ENCODE measurements at places on chromosomes 5 and 9.

DNA sequence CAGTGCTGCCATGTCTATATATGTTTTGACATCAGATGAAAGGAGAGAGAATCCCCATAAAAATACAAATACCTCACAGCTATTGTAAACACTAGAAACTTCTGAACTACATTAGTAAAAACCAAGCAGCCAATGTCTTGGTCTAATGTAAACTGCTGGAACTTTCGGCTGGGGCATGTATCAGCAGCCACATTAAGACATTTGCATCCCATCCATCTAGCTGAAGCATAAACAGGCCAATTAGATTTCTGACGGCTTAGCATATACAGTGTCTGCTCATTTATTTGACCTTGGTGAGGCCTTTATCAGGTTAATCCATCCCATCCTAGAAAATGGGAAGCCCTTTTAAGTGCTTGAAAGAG is 65.7 kb downstream of the PTCH1 start:
- no peak for DNase-seq

DNA sequence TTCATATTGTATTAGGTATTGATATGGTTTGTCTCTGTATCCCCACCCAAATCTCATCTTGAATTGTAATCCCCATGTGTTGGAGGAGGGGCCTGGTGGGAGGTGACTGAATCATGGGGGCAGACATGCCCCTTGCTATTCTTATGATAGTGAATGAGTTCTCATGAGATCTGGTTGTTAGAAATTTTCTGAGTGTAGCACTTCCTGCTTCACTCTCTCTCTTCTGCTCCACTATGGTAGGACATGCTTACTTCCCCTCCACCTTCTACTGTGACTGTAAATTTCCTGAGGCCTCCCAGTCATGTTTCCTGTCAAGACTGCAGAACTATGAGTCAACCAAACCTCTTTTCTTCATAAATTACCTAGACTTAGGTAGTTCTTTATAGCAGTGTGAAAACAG is 187.4 kb upstream of the SLC24A2 start:
- DNase-seq = peak; percentile 47

GRCh38 chr5:163360656-163361055 is 76.7 kb upstream of the CCNG1 start:
- no peak for DNase-seq

GRCh38 chr5:160452795-160453194 is 31.1 kb downstream of the PTTG1 start:
- no peak for DNase-seq

GRCh38 chr5:7957329-7957728 is 88.4 kb downstream of the MTRR start:
- no peak for DNase-seq

- DNase-seq = no peak
Observed at GRCh38 chr5:130234816-130235215, 330.6 kb downstream of the CHSY3 start.

GRCh38 chr5:169299191-169299662 is 1.7 kb downstream of the SLIT3 start:
- no peak for DNase-seq

DNA sequence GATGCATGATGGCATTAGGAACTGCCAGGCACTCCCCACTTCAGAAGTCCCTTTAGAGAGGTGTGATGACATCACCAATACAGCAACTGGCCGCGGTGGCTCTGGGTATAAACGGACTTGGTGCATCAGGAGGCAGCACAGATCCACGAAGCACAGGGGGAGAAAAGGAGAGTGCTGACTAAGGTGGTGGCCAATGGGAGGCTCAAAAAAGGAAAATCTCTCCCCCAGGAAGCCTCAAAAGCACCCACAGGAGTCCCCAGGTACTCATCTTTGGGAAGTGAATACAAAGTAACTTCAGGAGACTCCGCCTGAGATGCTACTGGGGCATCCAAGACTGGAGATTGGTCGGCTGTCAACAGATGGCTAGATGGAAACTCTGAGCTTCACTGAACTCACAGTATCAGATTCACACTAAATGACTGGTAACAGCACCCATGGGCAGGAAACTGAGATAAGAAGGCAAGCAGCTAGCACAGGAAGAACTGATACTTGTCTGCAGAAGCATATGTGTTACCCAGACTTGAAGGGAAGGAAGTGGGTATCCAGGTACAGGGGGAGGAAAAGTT is 7.6 kb downstream of the TTC39B start:
- DNase-seq = peak; percentile 75

- peak; percentile 21 for DNase-seq
Observed at GRCh38 chr5:31531543-31531887, 378 bp downstream of the DROSHA start.

DNA sequence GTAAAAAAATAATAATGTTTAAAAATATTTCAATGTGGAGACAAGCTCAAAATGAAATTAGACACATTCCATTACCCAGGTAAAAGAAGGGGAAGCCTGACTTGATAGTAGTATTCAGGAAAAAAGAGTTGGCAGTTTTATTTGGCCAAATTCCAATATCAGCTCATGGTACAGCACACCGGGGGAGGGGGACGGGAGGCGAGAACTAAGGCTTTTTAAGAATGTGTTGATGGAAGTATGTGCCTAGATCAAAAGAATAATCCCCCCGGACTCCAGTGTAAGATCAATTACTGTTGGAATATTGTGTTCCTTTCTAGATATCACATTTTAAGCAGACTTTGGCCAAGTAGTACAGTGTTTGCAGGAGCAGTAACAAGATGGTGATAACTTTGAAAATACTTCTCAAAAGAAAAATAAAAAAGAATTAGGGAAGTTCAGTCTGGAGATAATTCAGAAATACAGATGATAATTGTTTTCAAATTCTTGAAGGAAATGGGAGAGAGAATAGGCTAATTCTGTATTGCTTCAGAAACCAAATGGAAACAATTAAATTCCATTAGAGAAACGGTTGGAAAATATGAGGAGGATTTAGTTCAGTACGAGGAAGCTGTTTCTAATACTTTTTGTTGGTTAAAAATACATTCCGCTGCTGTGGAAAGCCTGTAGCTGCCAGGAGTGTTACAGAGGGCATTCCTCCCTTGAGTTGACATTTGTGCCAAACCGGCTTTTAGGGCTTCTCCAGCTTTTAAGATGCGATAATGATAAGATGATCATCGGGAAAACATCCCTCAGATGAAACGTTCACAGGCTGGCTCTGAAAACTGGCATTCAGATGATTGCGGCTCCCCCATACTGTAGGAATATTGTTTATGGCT is 98.1 kb upstream of the ERBIN start:
- DNase-seq = no peak

- no peak for DNase-seq
Observed at GRCh38 chr5:106843812-106844416, 826.8 kb downstream of the EFNA5 start.

DNA sequence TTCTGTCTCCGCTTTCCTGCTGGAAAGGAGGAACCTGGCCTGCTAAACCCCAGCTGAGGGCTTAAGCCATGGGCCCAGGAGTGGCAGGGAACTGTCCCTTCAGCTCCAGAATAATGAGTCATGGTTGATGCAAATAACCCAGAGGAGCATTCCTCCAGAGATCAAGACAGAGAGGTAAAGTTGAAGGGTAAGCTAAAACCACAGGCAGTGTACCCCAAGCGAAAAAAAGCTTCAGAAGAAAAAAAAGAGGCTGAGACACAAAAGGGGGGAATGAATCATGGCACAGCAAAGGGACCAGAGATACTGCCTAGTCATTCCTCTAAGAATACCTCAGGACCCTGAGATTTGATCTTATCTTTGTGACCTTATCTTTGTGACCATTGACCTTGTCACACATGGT is 199.5 kb upstream of the TAS2R1 start:
- no peak for DNase-seq

- no peak for DNase-seq
Observed at GRCh38 chr5:158770506-158770905, 329.2 kb downstream of the EBF1 start.

DNA sequence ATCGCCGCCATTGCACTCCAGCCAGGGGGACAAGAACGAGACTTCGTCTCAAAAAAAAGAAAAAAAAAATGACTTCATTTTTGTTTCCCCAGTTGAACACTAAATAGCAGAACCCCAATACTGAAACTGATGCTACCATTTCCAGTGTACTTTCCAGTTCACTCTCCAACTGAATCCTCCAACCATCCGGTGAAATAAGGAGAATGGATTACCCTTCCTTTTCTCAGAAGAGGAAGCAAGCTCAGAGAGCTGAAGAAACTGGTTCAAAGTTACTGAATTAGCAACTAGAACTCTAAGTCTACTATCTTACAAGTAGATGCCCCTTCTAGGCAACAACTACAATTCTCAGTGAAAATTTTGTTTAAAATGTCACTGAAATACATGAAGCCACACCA is 3.9 kb downstream of the FAM13B start:
- no peak for DNase-seq

DNA sequence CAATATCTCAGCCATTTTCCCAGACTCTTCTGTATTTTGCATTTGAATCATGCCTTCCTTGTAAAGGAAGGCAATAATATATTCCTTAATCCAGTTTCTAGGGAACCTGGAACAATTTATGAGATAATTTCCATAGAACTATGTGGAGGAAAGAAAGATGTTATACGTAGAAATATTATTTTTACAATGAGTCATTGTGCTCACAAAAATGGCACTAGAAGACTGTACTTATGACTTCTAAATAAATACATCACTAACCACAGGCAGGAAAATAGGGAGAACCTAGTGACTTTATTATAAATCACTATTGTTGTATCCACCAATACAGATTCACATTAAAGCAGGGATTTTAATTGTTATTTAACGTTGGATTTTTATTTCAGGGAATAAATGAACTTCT is 87.6 kb downstream of the FBXO38 start:
- no peak for DNase-seq

- no peak for DNase-seq
Observed at GRCh38 chr9:91647371-91647770, 223.7 kb upstream of the NFIL3 start.

- DNase-seq = no peak
Observed at GRCh38 chr5:27996665-27997064, 958.3 kb upstream of the CDH9 start.

DNA sequence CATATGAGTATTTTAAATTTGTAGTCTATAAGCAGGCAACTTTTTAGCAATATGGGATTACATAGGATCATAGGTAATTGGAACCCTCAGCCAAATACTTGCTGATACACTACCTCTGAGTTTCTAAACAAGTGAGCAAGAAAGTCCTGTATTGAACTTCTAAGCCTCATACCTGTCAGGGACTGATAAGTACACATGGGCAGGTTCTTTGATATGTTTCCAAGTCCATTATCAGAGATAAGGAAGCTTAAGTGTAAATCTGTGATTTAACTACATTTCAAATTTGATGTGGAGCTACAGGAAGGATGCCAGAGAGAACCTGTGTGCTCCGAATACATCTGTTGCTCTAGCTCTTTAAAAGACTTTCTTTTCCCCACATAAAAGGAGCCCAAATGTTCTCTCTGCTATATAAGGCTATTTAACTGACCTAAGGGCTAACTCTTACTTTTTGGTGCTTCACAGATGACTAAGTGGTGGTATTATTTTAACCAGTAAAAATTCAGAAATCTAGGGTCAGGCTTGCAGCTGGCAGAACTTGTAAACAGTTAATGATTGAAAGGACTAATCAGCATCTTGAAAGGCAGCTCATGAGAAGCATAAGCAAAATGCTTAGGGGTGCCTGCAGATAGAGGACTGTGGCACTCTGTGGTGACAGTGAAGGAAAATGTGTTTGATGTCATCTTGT is 228.6 kb downstream of the NR3C1 start:
- DNase-seq = no peak

DNA sequence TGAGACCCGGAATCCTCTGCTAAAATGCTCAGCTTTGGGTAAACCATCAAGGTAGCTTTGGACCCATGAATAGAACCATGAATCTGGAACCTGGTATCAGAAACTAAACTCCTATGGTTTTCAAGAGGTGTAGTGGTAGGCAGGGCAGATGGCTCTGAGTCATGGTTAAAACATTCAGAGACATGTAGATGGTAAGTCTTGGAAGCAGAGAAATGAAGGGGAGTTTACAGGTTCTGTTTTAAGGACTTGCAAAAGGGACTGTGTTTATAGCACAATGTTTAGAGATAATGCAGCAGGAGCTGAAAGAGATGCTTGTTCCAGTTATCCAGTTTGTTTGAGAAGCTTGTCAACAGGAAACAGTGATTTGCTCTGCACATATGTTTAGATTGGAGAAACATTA is 36.0 kb upstream of the FBN2 start:
- no peak for DNase-seq

DNA sequence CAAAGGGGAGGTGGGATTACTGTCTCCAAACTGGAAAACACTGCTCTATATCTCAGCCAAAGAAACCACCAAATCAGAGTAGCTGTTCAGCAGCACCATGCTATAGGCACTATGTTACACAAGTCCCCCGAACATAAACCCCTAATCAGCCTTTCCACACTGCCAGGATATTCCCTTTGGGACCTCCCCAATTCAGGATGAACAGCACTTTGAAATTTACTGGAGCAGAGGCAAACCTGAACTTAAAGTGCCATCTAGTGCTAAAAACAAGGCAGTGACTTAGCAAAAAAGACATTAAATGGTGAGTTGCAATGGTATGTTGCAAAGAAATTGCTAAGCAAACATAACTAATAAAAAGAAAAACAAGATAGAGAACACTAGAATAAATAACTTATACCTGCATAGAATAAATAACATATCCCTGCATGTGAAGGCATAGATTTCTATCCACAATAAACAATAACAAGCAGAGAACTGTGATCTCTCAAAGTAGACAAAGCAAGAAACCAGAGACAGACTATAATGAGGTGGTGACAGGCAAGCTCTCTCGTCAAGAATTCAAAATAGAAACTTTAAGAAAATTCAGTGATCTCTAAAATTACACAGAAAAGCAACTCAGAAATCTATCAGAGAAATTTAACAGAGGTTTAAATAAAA is 584.4 kb upstream of the ACO1 start:
- no peak for DNase-seq

GRCh38 chr5:76703707-76704106 is 12.2 kb upstream of the F2R start:
- no peak for DNase-seq

DNA sequence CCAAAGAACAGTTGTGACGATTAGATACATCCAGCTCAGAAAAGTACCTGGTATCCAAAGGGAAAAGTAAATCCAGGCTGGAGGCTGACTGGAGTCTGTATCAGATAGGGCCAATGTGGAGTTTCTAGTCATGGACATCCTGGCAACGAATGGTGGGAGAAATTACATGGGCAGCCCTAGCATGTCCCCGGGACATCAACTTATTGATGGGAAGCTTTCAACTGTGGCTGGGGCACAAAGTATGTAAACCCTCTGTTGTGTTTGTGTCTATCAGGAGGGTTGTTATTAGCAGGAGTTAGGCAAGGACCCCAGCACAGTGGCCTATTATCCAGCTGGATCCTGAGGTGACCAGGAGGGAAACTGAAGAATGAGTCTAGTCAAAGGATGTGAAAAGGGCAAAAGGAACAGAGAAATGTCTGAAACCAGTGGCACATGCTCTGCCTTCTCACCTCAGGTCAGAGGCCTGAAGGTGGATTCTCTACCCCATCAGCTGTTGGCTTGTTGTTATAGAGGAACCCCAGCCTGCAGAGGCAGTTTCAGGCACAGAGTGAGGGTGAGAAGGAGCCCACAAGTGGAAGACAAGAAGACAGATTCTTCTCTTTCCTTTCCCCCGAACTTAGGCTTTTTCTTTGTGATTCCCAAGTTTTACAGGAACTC is 19.9 kb downstream of the IFNW1 start:
- no peak for DNase-seq

Data from activated T-cell treated with anti-CD3 and anti-CD28 coated beads, Interleukin-2, amount 50 U/mL, for 72 hours (primary cell).